ENCODE measurements at places on chromosomes 1 and 21.

- no peak for DNase-seq
These were observed 17.9 kb upstream of the CLCA1 start for GRCh38 chr1:86450847-86451246.

GRCh38 chr1:33119532-33120217 lies 38.7 kb downstream of the AZIN2 start:
- DNase-seq, result no peak

GRCh38 chr21:39118061-39118460 lies 65.2 kb downstream of the PSMG1 start:
- no peak for DNase-seq

- DNase-seq, result no peak
These were observed 3.7 kb upstream of the NEK7 start for GRCh38 chr1:198153103-198153502.

GRCh38 chr21:34881421-34881820 lies 167.7 kb downstream of the RUNX1 start:
- peak; percentile 26 for DNase-seq

DNA sequence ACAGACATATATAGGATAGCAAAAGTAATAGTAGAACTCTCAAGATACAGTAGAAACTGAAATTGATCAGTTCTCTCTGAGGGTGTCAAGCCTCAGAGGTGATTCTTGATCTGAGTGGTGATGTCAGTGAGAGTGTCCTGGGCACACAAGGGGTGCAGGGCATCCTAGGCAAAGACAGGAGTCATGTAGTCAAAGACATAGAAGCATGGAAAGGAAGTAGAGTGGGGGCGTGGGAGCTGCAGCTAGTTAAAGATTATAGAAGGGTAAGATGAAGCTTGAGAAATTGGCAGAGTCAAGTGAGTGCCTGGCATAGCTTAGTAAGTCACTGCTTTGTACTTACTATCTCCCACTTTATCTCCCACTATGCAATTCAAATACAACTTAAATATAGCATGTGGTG lies 22.8 kb downstream of the CDC7 start:
- DNase-seq, result no peak

- DNase-seq, result no peak
These were observed 28.8 kb downstream of the PIK3C2B start for GRCh38 chr1:204465546-204466415.
